Brain microvascular endothelial cell (primary cell): ENCODE measurements at places on chromosomes 7 and 10.

- peak; percentile 31 for DNase-seq
These were observed 2.1 kb upstream of the SAMD9L start for GRCh38 chr7:93150200-93150835.

- DNase-seq = no peak
These were observed 25.8 kb downstream of the WBP1L start for GRCh38 chr10:102769375-102770107.

DNA sequence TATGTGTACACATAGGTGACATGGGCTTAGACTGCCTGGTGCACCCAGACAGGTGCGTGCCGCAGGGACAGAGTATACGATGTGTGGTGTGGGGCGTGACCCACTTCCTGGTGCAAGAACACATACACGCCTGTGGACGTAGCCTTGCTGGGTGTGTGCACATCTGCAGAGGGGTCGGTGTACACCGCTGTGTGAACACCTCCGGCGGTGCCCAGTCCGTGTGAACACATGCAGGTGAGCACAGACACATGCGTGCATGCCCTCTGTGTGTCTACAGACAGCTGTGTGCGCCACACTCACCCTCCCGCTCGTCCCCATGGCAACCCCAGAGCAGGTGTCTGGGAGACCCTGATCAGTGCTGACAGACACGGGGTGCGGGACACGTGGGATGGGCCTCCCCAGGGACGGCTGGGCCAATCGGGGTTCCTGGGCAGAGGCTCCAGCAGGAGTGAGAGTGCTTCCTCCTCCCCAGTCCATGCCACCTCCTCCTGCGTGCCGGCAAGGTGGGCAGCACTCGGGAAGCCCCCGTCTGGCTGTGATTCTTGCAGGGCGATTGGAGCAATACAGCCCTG, 23.4 kb downstream of the ELFN1 start:
- DNase-seq = no peak

GRCh38 chr7:44062180-44062902, 3.0 kb downstream of the PGAM2 start:
- no peak for DNase-seq

GRCh38 chr7:38704751-38705150, 73.6 kb upstream of the AMPH start:
- no peak for DNase-seq

GRCh38 chr10:86666538-86666937, 1.8 kb upstream of the LDB3 start:
- no peak for DNase-seq

GRCh38 chr10:46311501-46311951, 24.7 kb downstream of the ANTXRL start:
- DNase-seq = no peak

DNA sequence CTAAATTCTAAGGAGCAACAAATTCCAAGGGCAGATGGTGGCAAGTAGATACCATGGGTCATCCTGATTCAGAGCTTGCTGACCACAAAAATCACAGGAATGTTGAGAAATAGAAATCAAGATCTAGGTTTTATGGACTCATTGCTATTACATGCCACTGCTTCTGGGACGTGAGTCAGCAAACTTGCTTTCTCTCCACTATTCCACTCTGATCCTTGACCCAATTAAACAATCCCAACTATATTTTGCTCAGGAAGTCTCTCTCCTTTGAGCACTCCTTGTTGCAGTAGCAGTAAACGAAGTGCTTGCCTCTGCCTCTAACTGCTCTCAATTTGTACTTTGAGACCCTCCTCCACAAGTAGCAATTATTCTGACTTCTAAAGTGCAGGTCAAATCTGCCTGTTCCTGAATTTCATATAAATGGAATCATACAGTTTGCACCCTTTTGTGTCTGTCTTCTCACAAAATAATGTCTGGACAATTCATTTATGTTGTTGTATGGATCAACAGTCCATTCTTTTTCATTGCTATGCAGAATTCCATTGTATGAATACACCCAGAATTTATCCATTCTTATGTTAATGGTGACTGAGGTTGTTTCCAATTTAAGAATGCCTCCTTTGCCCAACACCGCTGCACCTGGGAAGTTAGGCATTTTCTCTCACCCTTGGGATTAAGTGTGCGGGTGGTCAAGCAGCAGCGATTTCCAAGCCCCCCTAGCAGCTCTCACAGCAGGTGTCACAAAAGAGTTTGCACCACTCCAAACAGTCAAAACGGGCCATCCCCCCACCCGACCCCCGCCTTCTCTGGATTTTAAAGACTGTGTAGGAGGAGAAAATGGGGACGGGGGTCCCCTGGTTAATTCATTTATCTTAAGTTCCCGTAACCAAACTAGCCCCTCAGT, 35.9 kb downstream of the ACSM6 start:
- peak; percentile 94 for DNase-seq
